ENCODE measurements at places on chromosomes 6 and 20.

- no peak for DNase-seq
These were observed 568.9 kb upstream of the CITED2 start for GRCh38 chr6:139943391-139943790.

DNA sequence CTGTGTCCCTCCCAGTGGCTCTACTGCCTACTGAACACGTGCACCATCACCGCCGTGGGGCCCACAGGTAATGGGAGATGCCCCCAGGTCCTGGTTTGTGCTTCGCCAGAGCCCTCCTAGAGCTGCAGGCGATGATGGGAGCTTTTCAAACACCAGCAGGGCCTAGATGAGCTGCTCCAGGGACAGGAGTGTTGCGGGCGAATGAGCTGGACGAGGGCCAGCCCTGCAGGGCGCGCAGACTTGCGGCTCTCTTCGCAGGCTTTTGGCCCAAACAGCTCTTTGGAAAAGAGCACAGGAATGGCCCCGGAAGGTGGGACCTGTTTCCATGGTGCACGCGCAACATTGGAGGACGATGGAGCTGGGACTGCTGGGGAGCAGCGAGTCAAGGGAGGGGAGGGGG is 409.3 kb upstream of the SULF2 start:
- no peak for DNase-seq

DNA sequence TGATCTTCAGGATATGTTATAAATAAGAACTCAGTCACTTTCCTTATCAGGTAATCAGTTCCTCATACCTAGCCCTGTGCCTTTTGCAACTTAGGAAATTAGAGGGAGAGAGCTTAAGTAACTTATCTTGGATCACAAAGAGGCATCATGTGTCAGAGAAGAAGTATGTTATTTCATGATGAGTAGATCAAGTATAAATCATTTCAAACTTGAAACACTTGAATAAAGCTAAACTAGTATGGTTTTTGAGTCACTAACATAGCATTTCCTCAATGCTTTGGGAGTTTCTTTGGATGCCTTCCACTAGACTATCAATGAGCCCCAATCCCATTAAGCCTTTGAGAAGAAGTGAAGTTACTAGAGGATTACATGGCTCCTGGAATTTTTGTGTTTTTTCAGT is 102.6 kb upstream of the TNFAIP3 start:
- no peak for DNase-seq

DNA sequence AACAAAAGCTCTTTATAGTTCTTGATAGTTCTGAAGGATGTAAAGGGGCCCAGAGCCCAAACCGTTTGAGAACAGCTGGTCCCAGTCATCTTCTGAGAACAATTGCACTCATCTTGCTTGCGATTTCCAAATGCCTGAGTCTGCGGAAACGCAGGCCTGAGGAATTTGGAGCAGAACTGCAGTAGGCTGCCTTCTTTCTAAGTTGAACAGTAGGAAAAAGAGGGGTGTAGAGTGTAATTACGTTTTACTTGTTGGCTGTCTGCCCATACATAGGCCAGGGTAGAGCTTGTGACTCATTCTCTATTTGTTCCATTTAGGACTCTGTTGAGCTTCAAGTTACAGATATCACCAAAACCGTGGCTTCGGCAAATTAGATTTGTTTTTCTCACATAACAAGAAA is 42.0 kb upstream of the KIF16B start:
- DNase-seq: peak; percentile 6

- DNase-seq: no peak
These were observed 4.2 kb downstream of the SASH1 start for GRCh38 chr6:148346681-148347440.

DNA sequence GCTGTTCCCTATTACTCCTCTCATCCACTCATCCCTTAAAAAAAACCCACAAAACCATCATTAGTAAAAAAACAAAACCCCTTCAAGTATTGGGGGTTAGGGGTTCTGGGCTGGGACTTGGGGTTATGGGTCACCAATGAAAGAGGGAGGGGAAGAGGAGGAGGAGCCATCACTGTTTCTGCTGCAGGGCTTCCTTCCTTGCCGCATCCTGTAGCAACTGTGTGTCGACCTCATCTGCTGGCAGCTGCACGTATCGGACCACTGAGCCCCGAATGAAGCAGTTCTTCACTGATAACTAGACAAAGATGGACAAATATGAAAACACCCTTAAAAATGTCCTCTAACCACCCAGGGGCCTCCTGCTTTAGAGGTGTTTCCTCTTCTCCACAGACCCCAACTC is 2.0 kb upstream of the VARS1 start:
- no peak for DNase-seq

- DNase-seq: no peak
These were observed 81.4 kb downstream of the CTNNBL1 start for GRCh38 chr20:37775200-37775599.

GRCh38 chr6:105192707-105193465 is 13.1 kb upstream of the POPDC3 start:
- DNase-seq: no peak

DNA sequence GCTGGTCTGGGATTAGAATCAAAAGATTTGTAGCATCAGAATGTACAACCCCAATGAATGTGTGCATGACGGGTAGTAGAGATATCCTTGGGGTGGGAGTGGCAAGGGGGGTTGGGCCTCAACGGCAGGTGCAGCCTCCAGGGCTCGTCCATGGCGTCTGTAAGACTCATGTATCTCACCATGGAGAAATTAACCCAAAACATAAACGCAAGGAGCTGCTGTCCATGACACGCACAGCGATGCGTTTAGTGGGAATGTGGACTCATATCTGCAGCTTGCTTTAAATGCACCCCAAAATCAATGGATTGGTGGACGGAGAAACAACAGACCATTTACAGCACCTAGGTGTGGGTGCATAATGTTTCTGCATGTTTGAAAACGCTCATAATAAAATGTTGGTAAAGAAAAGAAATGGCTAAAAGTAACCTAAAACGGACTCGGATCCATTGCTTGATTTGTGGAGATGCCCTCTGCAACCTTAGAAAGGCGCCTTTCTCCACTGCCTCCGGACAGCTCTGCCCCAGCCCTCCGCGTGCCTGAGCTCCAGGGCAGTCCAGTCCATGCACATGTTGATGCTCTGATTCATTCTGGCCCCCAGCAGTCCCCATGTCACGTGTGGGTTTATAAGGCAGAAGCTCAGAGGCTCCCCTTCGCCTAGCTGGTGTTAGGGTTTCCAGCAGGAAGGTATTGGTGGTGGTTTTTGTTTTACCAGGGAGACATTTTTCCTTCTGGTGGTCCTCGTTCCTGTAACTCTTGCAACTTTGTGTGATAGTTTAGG is 24.5 kb downstream of the PYGB start:
- DNase-seq: no peak

DNA sequence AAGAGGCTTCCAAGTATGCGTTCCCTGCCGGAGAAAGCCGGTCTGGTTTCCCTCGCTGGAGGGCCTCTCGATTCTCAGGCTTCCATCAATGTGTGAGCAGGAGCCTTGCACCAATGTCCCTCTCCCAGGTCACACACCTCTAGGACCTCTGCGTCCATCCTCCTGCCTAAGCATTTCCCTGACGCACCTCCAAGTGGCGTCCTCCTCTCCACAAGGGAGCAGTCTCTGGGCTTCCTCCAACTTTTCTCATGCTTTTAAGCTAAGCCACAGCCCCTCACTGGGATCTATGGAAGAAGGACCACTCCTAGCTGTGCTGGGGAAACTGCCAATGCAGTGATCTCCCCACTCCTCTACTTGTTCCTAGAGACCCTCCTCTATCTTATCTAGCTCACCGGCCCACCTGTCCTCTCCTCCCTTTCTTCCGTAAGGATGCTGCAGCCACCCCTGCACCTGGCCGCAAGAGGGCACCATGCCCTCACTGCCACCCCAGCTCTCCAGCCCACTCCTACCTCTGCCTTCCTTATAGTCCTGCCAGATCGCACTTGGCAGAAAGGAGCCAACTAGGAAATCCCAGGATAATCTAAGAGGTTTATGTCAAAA is 258.7 kb downstream of the LRFN2 start:
- DNase-seq: no peak

GRCh38 chr20:20887593-20888265 is 175.3 kb upstream of the RALGAPA2 start:
- DNase-seq: no peak

- no peak for DNase-seq
These were observed 23.5 kb downstream of the BPIFA2 start for GRCh38 chr20:33191484-33191883.

DNA sequence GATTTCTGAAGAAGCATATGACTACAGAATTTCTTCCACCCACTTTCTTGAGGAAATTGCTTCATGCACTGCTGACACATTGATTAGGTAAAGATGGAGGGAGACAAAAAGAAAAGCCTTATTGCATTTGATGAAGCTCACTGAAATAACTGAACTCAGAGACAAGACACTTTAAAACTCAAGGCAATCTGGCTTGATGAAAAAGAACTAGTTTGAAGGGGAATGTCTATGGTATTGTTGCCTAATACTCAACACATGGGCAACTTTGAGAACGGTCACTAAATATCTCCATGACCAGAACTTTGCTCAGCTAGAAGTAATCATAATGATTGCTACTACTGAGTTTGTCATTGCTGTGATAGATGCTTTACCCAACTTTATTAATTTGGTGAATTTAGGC is 38.1 kb downstream of the HTR1B start:
- DNase-seq: no peak

GRCh38 chr6:24922814-24923213 is 12.9 kb downstream of the RIPOR2 start:
- DNase-seq: no peak

DNA sequence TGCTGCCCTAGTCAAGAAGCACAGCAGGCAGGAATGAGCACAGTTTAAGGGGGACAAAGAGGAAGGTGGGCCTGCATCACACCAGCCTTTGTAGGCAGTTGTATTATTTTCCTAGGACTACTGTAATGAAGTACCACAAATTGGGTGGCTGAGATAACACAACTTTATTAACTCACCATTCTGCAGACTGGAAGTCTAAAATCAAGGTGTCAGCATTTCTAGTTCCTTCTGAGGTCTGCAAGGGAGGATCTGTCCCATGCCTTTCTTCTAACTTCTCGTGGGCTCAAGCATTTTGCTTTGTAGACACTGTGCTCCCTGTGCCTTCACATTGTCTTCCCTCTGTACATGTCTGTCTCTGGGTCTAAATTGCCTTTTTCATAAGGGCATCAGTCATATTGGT is 488.5 kb upstream of the JARID2 start:
- peak; percentile 25 for DNase-seq

- no peak for DNase-seq
These were observed 647.9 kb downstream of the KIF16B start for GRCh38 chr20:15925376-15925775.

DNA sequence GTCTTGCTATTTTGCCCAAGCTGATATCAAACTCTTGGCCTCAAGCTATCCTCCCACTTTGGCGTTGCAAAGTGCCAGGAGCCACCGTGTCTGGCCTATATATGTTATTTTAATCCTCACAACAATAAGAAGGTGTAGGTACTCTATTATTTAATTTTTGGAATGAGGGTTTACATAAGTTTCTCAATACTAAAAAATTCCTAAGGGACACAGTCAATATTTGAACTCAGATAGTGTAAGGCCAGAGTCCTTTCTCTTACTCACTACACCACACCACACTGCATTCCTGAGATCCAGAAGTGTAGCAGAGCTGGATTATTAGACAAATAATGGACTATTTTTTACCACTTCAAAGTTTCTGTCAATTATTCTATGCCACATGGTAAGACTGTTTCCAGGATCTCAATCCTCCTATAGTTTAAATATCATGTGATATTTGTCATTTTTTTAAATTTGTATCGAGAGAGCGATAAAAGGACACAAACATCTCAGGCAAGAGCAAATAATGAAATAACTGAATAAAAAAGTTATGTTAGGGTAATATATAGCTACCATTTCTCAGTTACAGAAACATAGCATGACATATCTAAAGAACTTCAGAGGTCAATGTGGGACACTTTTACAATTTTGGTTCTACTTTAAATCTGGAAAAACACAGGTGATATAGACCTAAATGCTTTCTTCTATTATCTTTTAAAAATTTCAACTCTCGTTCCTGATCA is 162.2 kb upstream of the THEMIS start:
- DNase-seq: no peak

DNA sequence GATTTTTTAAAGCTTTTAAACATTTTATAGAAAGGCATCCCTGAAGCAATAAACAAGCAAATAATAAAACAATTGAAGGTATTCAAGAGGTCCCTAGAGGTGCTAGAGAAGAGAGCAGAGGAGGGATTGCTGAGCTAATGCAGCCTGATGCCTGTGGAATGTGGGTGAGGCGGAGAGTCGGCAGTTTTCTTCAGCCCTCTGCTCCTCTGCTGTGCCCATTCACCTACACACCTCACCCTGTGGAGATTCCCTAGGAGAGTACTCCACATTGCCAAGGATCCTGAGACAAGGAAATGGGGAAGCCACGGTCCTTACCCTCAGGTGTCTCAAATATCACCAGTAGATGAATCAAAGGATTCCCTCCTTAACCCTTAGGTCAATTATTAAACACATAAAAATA is 199.8 kb upstream of the POU3F2 start:
- no peak for DNase-seq

- DNase-seq: no peak
These were observed 51.5 kb upstream of the KIF25 start for GRCh38 chr6:167946007-167946406.

DNA sequence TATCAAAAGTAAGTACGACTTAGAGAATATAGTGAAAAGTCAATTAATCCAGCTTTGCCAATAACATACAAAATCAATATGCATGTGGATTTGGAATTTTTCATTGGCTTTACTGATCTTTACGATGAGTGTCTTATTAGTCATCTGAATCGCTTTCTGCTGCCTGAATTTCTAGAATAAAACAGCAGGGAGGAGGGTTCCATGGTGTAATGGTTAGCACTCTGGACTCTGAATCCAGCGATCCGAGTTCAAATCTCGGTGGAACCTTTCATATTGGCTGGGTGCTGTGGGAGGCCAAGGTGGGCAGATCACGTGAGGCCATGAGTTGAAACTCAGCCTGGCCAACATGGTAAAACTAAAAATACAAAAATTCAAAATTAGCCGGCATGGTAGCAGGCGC is 448.8 kb downstream of the RNF144B start:
- DNase-seq: no peak

GRCh38 chr20:20012541-20012940 is 4.6 kb upstream of the NAA20 start:
- peak; percentile 77 for DNase-seq

DNA sequence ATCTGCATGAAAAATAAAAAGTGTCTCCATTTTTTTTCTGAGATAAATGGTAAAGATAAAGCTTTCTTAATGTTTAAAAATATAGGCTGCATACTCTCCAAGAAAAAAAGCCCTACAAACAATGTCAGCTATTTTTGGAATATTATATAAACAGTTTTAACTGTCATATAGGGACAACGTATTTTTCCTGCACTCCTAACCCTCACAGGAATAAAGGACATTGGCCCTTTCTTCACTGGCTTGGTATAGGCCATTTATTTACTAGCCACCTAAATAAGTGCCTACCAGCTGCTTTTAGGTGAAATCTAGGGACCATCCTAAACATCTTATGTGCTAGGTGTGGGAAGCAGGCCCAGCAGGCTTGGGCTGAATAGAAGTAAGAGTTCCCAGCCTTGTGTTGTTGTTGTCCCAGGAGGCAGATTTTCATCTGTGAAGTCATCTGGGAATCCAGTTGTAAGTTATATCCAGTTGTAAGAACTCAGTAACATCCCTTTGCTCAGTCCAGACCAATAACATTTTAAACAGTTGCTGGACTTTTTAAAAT is 21.3 kb downstream of the FOXO3 start:
- no peak for DNase-seq

- DNase-seq: peak; percentile 54
These were observed 80.3 kb downstream of the TBC1D7 start for GRCh38 chr6:13248053-13248452.

Measured in Ammon's horn (tissue), 1 donor.